ENCODE measurements at places on chromosomes 3 and 15.

DNA sequence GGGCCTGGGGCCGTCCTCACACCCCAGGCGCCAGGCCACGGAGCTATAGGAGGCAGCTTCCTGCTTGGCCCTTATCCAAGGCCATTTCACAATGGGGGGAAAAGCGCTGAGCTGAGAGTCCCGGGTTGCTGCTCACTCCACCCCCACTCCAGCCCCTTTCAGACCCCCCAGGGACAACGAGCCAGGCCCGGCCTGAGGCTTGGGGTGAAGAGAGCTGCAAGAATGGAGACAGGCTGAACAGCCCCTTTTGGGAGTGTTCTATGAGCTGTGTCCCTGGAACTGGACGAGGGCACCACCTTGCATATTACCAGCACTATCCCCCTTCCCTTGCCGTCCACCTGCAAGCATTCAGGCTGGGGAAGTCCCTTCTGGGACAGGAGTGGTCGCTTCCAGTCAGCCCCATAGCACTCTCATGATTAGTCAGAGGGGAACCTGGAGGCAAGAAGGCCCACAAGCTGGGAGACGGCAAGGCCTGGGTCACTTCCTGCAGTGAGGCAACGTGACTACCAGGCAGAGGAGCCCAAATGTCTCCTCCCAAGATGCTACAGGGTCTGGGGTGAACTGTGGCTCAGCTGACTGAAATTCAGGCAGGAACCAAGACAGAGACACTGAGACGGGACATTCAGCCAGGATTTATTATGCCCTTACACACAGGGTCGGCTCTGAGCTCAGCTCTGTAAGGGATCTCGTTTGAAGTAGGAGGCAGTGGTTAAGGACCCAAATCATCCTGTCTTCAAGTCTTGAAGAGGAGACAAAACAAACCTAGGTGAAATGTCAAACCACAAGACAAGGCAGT lies 8.6 kb upstream of the SRP14 start:
- peak; percentile 63 for DNase-seq

- DNase-seq: no peak
Measured at GRCh38 chr3:144073698-144074097, 102.1 kb downstream of the DIPK2A start.

GRCh38 chr15:69609176-69609575 lies 156.6 kb downstream of the RPLP1 start:
- no peak for DNase-seq

- no peak for DNase-seq
Measured at GRCh38 chr3:177350121-177350520, 152.8 kb upstream of the TBL1XR1 start.

GRCh38 chr3:50314342-50314741 lies 8.2 kb downstream of the HYAL2 start:
- no peak for DNase-seq

GRCh38 chr3:196967412-196968232 lies 1.0 kb downstream of the PIGZ start:
- no peak for DNase-seq

DNA sequence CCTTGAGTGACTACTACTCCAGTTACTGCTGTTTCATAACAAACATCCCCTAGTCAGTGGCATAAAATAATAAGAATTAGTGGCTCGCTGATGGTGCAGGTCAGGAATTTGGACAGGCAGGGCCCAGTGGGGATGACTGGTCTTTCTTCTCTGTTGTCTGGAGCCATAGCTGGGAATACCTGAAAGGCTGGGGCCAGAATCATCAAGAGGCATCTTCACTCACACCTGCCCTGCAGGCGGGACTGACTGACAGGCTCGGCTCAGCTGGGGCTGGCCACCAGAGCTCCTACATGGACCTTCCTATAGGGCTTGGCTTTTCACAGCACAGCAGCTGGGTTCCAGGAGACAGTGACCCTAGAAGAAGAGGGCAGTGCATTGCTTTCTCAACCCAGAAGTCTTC lies 148.8 kb upstream of the ATP10A start:
- no peak for DNase-seq

- DNase-seq: no peak
Measured at GRCh38 chr15:84033793-84034553, 201.6 kb upstream of the GOLGA6L4 start.

Data from DND-41 (cell line).